A549 treated with RU486 at 1 μM for 4 hours (cell line): ENCODE measurements at places on chromosomes 11 and 22. TPM values are rescaled to one million over a fixed set of nuclear protein-coding genes. Genes with fewer than 3 reads are reported as not detected.

GRIA4 gene
- not detected in 5 replicates for total RNA-seq

XKR3 gene
- not detected in 5 replicates for total RNA-seq

PARVG gene
- not detected in 5 replicates for total RNA-seq

PTPRJ gene
- 30.6 to 43.4 TPM (median 41.5 TPM) in 5 replicates for total RNA-seq

PPP2R1B gene
- 14.1 to 18.6 TPM (median 17.9 TPM) in 5 replicates for total RNA-seq

HORMAD2 gene
- total RNA-seq: not detected in 5 replicates

ANO9 gene
- 0.61 to 1.6 TPM (median 1.2 TPM) in 5 replicates for total RNA-seq

RBFOX2 gene
- total RNA-seq: 27.8 to 34.8 TPM (median 31.5 TPM) in 5 replicates

GNAZ gene
- total RNA-seq: 2.2 to 3.2 TPM (median 2.5 TPM) in 5 replicates

MMP7 gene
- 20.9 to 30.7 TPM (median 24.7 TPM) in 5 replicates for total RNA-seq

DKK3 gene
- total RNA-seq: 10.1 to 15.6 TPM (median 12.2 TPM) in 5 replicates

APOL4 gene
- not detected in 5 replicates for total RNA-seq

TRIM49 gene
- not detected in 5 replicates for total RNA-seq

LPXN gene
- 2.0 to 3.5 TPM (median 2.5 TPM) in 5 replicates for total RNA-seq

TP53AIP1 gene
- total RNA-seq: 0.09 to 0.29 TPM (median 0.11 TPM) in 3 of 5 replicates, not detected in the others

LRRC75B gene
- 4.8 to 10.2 TPM (median 8.9 TPM) in 5 replicates for total RNA-seq

TBX10 gene
- not detected in 5 replicates for total RNA-seq

RIBC2 gene
- total RNA-seq: 2.6 to 3.2 TPM (median 2.8 TPM) in 5 replicates

C22orf15 gene
- total RNA-seq: not detected in 5 replicates

APOBEC3H gene
- 0.19 to 0.51 TPM (median 0.34 TPM) in 4 of 5 replicates, not detected in the other for total RNA-seq

ACRV1 gene
- not detected in 5 replicates for total RNA-seq

SDF2L1 gene
- total RNA-seq: 36.4 to 64.1 TPM (median 56.3 TPM) in 5 replicates

LINC01488 gene
- not detected in 5 replicates for total RNA-seq
